ENCODE measurements at places on chromosomes 7 and 10.

GRCh38 chr10:27391325-27391724, 112.8 kb upstream of the RAB18 start:
- DNase-seq: no peak

DNA sequence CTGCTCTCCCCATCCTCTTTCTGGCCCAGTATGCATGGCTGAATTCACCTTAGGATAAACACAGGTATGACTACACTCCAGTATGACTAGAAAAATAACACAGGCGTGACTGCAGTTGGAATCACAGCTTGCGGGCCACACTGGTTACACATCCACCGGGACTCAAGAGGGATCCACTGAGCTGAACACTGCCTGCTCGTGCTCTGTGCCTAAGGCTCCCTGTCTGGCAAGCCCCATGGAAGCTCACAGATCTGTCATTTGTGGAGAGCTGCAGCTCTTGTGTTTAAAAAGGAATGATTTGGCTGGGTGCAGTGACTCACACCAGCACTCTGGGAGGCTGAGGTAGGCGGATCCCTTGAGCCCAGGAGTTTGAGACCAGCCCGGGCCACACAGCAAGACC, 26.8 kb downstream of the VOPP1 start:
- peak; percentile 62 for DNase-seq

DNA sequence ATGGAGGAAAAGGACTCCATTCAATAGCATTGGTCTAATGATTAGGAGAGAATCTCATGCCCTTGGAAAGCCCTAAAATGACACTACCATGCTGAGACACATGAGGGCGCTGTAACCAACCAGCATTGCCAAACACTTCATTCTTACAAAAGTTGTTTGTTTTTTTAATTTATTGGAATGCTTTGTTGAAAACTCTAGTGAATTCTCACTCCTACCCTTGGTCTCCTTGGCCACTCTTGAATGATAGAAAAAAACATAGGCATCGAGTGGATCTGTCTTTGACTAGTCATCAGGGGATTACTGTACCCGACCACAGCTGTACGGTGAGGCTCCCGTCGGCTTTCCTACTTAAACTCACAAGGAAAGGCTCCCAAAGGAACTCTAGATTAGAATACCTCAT, 29.3 kb upstream of the ADD3 start:
- peak; percentile 76 for DNase-seq

DNA sequence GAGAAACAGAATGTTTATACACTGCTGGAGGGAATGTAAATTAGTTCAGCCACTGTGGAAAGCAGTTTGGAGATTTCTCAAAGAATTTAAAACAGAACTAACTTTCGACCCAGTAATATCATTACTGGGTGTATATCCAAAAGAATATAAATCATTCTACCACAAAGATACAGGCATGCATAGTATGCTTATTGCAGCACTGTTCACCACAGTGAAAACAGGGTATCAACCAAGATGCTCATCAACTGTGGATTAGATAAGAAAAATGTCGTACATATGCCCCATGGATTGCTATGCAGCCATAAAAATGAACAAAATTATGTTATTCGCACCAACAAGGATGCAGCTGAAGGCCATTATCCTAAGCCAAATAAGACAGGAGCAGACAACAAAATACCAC, 343.1 kb upstream of the KCND2 start:
- DNase-seq: peak; percentile 91

DNA sequence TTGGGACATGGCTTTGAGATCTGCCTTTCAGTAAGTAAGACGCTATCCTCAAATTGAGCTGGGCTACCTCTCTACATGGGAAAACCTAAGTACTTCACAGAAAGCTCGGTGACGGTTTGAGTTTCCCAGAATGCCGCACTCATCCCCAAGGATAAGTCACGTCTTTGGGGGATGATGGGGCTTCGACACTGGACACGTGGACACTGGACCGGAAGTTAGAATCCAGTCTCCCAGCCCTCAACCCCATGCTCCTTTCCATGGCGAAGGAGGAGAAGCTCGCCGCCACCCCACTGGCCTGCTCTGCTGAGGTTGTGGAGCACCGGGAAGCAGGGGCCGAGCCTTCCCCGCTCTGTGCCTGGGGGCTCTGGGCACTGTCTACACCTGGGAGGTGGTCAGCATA, 27.5 kb downstream of the PTPRE start:
- DNase-seq: no peak

- DNase-seq: no peak
These were observed 249.7 kb upstream of the PITRM1 start for GRCh38 chr10:3422282-3422681.

DNA sequence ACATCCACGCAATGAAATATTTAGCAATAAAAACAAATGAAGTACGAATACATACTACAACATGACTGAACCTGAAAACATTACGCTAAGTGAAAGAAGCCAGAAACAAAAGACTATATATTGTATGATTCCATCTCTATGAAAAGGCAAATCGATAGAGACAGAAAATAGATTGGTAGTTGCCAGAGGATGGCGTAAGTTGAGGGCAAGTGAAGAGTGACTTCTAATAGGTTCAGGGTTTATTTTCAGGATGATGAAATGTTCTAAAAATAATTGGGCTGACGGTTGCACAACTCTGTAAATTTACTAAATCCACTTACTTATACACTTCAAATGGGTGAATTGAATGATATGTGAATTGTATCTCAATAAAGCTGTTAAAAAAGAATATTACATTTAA, 39.5 kb upstream of the TECTB start:
- DNase-seq: no peak

GRCh38 chr10:46239993-46240683, 46.7 kb upstream of the ANTXRL start:
- no peak for DNase-seq

GRCh38 chr10:34993782-34994181, 96.4 kb downstream of the CUL2 start:
- no peak for DNase-seq

GRCh38 chr7:84677117-84677732, 482.6 kb upstream of the SEMA3A start:
- DNase-seq: peak; percentile 37

DNA sequence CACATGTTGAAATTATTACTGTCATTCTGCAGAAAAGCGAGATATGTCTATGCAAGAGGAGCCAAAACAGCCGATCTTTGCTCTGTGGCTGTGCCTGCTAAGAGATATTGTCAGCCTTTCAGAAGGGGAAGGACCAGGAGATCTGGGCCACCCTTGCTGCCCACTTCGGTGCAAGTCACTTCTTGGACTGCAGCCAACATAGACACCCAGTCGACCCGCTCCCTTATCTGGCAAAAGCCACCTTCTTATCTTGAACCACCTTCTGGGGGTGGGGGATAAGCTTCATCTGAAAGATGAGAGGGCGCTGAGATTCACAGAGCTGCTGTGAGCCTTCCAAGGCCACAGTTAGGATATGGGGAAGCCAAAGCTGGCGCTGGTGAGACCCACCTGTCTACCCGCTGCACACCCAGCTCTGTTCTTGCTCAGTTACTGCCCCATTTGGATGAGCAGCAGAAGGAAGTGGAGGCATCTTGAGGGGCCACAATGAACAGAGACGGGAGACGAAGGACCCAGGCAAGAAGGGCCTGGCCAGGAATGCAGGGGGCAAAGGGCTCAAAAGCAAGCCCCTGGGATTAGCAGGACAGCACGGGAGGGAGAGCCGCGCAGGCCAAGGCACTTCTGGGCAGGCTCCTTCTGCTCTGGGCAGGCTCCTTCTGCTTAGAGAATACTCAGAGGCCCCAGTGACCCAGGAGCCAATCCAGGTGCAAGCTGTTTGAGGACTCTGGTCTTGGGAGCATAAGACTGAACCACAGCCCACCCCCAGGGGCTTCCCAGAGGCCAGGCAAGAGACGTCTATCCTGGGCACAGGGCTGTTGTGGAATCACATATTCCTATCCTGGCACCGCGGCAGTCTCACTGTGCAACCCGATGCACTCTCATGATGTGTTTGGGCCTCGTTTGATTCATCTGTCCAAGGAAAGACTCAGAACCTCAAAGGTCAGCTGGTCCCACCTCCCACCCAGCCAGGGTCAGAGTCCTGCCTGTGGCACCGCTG, 38.4 kb upstream of the NPFFR1 start:
- DNase-seq: no peak

- DNase-seq: no peak
These were observed 12.1 kb downstream of the CRYGN start for GRCh38 chr7:151427705-151428377.

- no peak for DNase-seq
These were observed 124.8 kb upstream of the PDLIM1 start for GRCh38 chr10:95415621-95416031.

DNA sequence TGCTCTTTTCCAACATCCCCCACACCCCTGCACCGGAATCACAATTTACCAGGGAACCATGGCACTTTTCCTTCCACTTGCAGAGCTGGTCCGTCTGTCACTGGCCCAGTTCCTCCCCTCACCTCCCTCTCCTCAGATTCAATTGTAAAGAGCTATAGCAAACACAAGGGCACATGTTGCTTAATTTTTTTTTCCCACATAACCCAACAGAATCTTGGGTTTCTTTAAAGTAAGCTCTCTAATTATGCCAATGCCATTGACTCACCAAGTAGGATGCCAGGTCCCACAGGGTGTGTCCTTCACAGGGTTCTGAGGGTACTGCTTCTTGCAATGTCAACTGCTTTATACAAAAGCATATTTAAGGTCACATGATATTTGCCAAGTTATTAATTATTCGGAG, 262.2 kb downstream of the AUTS2 start:
- DNase-seq: no peak

- no peak for DNase-seq
These were observed 33.6 kb downstream of the BUB3 start for GRCh38 chr10:123187781-123188180.

DNA sequence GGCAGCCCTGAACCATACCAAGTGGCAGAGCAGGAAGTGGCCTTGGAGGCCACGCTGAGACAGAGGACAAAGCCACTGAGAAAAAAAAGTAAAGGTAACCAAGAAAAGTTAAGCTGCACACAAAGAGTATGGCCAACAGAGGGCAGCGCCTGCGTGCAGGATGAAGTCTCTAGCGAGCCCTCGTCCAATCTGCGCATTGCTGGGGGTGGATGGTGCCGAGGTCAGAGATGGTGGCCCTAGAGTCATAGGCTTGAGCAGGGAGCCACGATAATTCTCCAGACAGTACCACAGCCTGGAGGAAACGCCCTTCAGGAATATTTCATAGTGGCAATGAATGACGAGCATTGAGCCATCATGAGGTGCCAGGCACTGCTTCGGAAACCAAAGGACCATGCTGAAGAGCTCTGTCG, 9.7 kb downstream of the ATP6V0E2 start:
- DNase-seq: no peak

- no peak for DNase-seq
These were observed 66.3 kb downstream of the CYTH3 start for GRCh38 chr7:6205971-6206660.

- peak; percentile 56 for DNase-seq
These were observed 15.9 kb downstream of the CUL2 start for GRCh38 chr10:35074266-35074665.

GRCh38 chr7:7595451-7595850, 28.8 kb downstream of the MIOS start:
- DNase-seq: peak; percentile 35

- DNase-seq: peak; percentile 54
These were observed 99.1 kb downstream of the SND1 start for GRCh38 chr7:127751062-127751461.

DNA sequence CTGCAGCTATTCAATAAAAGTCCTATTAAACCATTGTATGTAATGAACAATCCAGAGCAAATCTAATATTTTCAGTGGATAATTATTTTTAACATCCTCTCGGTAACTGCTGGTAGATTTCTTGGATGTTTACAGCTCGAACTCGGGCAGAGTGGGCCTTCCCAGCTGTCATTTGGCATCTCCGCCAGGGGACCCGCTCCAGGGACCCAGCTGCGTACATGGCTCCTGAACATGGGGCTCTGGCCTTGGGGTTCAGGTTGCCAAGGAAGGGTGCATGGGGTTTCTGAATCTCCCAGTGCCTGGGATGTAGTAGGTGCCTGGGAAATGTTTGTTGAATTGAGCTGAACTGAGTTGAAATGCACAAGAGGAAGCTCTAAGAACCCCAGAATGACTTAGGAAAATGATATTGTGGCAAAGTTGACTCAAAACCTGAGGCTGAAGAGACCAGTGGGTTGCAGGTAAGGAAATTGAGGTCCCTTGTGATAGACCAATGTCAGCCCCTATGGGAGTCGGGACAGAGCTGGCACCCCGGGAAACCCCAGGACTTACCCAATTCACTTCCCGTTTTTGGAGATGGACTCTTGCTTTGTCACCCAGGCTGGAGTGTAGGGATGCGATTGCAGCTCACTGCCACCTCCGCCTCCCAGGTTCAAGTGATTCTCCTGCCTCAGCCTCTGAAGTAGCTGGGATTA, 228.4 kb downstream of the CUX1 start:
- DNase-seq: no peak

DNA sequence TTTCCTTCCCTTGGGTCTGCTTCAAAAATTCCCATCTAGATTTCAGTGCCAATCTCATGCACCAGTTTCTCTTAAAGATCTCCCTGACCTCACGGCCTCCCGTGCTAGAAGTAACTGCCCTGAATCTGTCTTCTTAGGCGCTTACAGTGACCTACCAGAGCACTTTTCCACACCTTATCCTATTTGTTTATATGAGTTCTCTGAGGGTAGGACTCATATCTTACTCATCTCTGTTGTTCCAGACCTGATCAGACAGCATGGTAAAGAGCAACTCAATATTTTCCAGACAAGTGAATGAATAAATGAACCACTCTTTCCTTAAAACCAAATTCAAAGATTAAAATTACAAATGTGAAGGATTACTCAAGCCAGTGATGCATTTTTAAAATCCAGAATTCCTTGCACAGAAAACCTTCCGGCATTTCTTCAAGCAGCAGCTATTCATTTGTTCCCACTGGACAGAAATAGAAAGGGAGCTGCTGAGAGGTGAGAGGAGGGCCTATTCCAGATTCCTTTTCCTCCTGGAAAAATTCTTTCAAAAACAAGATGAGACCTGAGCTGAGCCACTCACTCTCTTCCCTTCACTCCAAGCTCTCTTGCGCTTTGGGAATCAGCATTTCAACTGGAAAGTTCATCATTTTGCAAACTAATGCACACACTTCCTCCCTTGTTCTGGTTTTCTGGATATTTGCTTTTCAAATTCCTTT, 94.6 kb downstream of the ELMO1 start:
- no peak for DNase-seq

DNA sequence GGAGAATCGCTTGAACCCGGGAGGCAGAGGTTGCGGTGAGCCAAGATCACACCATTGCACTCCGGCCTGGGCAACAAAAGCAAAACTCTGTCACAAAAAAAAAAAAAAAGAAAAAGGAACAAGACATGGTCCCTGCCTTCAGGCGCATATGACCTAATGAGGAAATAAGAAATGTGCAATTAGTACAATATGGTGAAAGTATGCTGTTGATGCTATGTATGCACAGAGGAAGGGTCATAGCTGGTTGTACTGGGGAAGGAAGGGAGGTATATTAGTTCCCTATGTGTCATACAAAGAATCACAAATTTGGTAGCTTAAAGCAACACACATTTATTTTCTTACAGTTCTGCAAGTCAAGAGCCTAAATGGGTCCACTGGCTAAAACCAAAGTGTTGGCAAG, 97.8 kb upstream of the MPP7 start:
- no peak for DNase-seq

DNA sequence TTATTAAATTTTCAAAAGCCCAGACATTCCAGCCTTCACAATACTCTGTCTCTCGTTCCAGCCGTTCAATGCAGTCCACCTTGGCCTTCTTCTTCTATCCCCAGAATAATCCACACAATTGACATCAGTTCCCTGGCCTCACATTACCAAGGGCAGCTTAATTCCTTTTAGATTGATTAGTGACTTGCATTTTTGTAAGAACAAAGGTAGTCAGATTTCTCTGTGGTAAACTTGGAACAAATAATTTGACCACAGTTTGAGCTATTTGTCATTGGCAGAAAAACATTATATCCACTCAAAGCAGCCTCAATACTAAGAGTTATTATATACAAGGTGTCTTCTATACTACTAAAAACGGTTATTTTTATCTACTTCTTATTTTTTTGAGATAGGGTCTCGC, 5.1 kb upstream of the CYTH3 start:
- no peak for DNase-seq
